Keratinocyte (primary cell): ENCODE measurements at places on chromosomes 6 and 20. TPM values are rescaled to one million over a fixed set of nuclear protein-coding genes. Genes with fewer than 3 reads are reported as not detected.
A peak's percentile ranks its signal among the peaks of the same experiment; 100 is the strongest.

DNA sequence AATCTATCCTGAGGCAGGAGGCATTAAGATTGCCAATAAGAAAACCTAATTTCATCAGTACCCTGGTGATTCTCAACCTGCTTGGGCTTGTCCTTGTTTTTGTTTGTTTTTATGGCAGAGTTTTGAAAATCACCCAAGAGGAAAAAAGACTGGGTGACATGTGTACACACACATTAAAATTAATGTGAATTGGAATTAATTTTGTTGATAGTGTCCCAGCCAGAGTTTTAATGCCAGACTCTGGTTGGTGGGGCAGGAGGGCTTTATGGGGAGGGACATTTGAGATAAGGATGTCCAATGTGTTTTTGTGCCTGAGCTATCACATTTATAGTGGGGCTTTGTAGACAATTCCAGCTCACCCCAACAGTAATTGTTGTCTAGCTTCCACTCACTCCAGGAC is 184.6 kb downstream of the ID4 start:
- DNase-seq, result no peak

DNA sequence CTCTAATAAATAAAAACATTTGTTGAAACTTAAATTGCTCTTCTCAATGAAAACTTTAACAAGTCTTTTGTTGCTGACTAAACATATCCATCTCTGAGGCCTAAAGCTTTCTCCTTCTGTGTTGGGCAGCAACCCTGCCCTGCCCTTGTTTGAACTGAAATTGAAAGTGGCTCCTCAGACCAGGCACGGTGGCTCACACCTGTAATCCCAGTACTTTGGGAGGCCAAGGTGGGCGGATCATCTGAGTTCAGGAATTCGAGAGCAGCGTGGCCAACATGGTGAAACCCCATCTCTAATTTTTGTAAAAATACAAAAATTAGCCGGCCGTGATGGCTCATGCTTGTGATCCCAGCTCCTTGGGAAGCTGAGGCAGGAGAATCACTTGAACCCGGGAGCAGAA is 29.2 kb upstream of the GNRH2 start:
- no peak for DNase-seq

DNA sequence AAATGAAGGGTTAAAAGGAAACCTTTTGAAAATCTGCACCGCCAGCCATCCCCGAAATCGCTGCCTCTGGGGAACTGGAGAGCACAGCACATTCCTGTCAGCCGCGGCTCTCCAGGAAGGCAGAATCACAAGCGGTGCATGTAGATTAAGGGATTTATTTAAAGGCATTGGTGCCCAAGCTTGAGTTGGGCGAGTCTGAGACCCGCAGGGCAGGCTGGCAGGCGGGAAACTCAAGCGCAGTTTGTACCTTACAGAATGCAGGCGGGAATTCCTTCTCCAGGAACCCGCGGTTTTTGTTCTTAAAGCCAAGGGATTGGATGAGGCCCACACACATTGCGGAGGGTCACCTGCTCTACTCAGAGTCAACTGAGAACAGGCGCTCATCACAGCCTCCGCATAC is 10.8 kb downstream of the GPR31 start:
- DNase-seq, result no peak

Gene CCN6
- 0.46 to 0.90 TPM (median 0.50 TPM) in 3 replicates for polyA plus RNA-seq

DNA sequence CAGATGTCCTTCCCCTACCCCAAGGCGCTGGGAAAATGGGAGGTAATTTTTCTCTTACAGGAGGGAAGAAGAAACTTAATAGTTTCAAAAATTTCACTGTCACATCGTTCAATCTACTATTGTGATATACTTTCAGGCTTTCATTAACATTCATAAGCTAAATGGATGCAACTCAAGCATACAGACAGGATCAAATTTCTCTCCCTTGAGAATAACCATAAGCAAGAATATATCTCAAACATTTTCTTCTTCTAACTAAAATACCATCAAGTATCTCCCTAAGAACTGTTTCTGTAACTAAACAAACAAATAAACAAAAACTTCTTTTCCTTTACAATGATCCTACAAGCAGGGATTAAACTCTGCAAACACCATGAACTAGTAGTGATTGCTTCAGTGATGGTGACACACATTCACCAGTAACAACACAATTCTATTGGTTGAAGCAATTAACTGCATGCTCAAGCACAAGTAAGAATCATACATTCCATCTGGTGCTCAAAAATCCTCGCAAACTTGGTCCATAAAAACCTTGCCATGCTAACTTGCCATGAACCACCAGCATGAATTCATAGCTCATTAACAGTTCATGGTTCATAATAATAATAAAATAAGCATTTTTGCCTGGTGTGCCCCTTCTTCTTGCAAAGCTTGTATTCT is 183.8 kb downstream of the PTPRK start:
- DNase-seq, result no peak

DNA sequence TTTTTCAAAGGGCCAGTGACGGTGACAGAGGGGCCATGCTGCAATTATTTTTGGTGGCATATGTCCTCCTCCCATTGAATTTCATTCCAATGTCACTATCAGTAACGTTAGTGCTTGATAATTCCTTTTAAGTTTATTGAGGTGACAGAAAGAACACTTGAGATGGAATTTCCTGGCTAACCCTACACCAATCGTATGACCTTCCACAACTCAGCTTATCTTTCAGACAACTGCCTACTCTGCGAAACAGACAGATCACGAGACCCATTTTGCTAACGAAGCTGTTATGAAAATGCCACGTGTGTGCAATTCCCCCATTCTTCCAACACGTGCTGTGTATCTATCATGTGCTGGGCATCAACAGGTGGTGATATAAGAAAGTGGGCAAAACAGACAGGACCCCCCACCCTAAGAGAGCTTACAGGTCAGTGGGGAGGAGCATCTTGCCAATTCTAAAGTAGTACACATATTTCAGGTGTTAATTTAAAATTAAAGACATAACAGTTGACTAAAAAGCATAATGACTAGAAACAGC is 113.0 kb downstream of the IRF4 start:
- DNase-seq, result no peak

Gene RNF144B
- 6.9 to 9.0 TPM (median 8.0 TPM) in 3 replicates for polyA plus RNA-seq

- no peak for DNase-seq
Observed at GRCh38 chr6:73282871-73283270, 19.9 kb upstream of the KHDC1 start.

Gene TBX18
- polyA plus RNA-seq, result 0.01 to 0.03 TPM (median 0.03 TPM) in 3 replicates

DNA sequence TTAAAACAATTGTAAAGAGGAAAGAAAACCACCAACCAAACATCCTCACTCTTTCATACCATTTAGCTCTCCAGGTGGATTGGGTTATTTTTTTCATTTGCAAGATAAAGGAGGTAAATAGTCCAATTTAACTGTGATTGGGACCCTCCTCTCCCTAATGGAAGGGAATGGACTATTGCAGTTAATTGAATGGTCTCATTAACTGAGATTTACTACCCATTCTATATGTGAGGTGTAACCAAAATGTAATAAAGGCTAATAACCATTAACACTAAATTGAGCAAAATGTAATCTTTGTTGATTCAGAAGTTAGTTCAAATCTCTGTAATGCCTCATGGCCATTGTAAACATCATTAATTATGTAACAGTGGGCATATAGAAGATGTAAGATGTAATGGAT is 105.0 kb downstream of the KLHL32 start:
- DNase-seq, result no peak

Gene STX7
- polyA plus RNA-seq, result 28.8 to 41.0 TPM (median 34.9 TPM) in 3 replicates

Gene DEF6
- polyA plus RNA-seq, result 12.4 to 17.4 TPM (median 17.3 TPM) in 3 replicates

GRCh38 chr20:5265662-5265985 is 51.1 kb downstream of the PROKR2 start:
- DNase-seq, result no peak

GRCh38 chr6:168284187-168284586 is 35.4 kb downstream of the DACT2 start:
- DNase-seq, result peak; percentile 13

DNA sequence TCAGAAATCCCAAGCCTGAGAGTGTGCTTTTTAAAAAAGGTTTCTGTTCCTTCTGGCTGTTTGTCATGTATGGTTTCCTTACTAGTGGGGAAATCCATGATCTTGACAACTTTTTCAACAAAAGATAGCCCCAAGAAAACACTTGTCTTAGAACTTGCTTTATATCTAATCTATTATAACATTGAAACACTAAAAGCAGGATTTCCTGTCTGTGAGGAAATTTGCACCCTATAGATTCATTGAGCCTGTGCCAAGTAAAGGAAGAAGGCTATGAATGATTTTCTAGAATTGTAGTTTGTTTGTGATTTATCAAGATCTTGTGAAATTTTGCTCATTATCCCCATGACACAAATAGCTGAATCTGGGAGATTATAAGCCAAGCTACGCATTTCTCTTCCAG is 238.6 kb upstream of the RIN2 start:
- no peak for DNase-seq

Gene SLC35F1
- not detected in 3 replicates for polyA plus RNA-seq

DNA sequence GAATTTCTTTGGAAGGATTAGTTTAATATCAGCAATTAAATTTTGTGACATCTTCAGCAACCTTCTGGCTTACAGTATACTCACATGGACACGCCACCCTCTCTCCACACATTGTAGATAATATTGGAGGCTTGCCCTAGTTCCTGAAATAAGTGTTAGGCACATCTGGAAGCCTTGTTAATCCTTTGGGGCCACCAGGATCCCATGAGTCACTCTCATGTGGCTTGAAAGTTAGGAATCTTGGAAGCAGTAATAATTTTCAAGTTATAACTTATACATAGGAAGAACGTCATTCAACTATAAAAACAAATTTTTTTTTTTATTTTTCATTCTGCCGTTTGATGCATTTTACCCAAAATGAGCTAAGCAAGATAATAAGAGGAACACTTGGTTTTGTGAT is 20.5 kb downstream of the LAMA4 start:
- DNase-seq, result no peak

- DNase-seq, result no peak
Observed at GRCh38 chr6:46099952-46100351, 29.8 kb upstream of the ENPP4 start.

DNA sequence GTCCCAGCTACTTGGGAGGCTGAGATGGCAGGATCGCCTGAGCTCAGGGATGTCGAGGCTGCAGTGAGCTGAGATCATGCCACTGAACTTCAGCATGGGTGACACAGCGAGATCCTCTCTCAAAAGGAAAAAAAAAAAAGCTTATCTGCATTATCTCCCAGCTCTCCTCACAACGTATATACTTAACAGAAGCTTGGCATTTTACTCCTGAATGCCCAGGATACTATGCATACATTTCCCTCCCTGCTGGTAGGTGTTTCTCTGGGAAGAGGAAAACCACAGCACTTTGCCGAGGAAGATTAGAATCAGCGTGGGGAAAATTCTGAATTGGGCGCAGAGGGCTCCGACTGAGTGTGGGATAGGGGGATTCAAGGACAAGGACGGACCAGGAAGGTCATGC is 800.6 kb downstream of the DHX35 start:
- DNase-seq, result no peak

- DNase-seq, result no peak
Observed at GRCh38 chr6:21208081-21208795, 385.3 kb upstream of the SOX4 start.

GRCh38 chr6:137487181-137487868 is 6.9 kb downstream of the OLIG3 start:
- no peak for DNase-seq

DNA sequence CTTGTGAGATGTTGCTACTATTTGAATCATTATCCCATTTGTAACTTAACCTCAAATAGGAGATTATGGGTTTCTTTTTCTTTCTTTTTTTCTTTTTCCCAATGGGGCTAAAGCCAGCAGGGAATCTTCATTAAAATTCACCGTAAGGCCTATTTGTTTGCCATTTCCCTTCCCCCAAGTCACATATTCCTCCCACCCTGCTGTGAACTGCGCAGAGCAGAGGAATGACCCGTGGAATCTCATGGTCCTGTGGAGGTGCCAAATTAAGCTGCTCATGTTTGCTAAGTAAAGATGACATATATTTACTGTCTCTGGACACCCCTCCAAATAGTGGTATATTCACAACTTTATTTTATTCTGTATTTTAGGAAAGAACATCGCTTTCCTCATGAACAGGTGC is 699.3 kb downstream of the RNF144B start:
- DNase-seq, result no peak

DNA sequence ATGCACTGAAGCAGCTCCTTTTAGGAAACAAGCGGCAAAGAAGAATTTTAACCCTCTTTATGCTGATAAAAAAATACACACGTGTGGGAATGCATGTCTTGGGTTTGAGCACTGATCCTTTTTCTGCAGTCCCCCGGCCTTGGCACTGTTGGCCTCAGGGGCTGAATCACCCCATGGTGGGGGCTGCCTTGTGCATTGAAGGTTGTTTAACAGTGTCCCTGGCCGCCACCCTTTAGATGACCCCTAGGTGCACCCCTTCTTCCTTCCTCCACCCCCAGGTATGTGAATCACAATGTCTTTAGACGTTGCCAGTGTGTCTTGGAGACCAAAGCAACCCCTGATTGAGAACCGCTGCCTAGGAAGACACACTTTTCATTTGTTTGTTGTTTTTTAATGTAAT is 190.7 kb downstream of the CDH4 start:
- no peak for DNase-seq

DNA sequence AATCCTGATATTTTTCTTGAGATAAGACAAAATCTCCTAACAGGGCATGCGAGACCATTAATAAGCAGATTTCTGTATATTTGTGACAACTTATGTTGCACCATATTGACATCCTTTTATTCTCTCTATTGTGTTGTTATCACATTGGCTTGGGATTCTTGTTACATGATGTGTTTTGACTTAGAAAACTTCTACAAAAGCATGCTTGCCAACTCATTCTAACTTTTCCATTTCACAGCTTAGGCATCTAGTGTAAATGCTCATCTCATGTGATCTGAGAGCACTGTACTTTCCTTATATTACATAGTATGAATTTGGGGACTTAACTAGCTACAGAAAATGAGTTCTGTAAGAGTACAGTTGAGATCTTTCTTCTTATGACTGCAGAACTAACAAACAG is 1040.7 kb upstream of the ADGRB3 start:
- DNase-seq, result no peak

DNA sequence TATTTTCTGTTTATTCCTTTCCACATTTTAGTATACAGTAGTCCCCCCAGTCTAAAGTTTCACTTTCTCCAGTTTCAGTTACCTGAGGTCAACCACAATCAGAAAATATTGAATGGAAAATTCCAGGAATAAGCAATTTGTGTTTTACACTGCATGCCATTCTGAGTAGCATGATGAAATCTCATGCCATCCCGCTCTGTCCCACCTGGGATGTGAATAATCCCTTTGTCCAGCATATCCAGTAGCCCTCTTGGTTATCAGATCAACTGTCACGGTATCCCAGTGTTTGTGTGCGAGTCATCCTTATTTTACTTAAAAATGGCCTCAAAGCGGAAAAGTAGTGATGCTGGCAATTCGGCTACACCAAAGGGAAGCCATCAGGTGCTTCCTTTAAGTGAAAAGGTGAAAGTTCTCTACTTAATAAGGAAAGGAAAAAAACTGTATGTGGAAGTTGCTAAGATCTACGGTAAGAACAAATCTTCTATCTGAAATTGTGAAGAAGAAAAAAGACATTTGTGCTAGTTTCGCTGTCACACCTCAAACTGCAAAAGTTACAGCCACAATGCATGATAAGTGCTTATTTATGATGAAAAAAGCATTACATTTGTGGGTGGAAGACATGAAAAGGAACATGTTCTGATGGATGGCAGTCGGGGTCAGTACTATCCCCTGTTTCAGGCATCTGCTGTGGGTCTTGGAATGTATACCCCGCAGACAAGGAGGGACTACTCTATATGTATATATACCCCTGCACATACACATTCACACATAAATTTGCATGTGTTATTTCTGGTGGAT is 11.3 kb downstream of the NOX3 start:
- DNase-seq, result no peak
